ENCODE measurements at places on chromosomes 1 and 21. TPM values are rescaled to one million over a fixed set of nuclear protein-coding genes. Genes with fewer than 3 reads are reported as not detected.

- peaks cover 95% of the 10 kb centered on the region for H3K36me3 ChIP-seq
- H3K4me1 ChIP-seq: no peaks in the 10 kb centered on the region
- H3K27me3 ChIP-seq: no peaks in the 10 kb centered on the region
- no peak overlapping the region for H3K27ac ChIP-seq
Measured at GRCh38 chr1:175013445-175013844, 9.8 kb downstream of the MRPS14 start.

DNA sequence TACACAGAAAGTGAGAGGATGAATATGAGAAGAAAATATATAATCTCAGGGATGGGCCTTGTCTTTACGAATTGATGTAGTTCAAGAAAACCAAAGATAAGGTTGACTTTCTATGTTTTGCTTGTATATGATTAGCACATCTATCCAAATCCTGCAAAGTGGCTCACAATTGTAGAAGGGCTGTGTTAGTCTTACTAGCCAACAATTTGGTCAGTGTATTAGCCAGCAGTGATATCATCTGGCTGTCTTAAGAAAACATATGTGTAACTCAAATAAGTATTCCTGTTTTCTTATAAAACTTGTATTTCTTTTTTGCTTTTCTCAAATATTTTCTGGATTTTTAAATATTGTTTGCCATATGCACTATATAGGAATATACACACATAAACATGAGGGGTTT, 5.5 kb downstream of the SDCCAG8 start:
- no peak overlapping the region for H3K27ac ChIP-seq
- peaks cover 9% of the 10 kb centered on the region for H3K4me1 ChIP-seq
- no peaks in the 10 kb centered on the region for H3K27me3 ChIP-seq
- DNase-seq: no peak
- H3K36me3 ChIP-seq: no peaks in the 10 kb centered on the region

- H3K4me3 ChIP-seq: no peak overlapping the region
- H3K27ac ChIP-seq: no peak overlapping the region
Measured at GRCh38 chr21:41799763-41800162, 32.9 kb upstream of the RIPK4 start.

- H3K27me3 ChIP-seq: peaks cover 8% of the 10 kb centered on the region
- no peaks in the 10 kb centered on the region for H3K4me1 ChIP-seq
- H3K4me3 ChIP-seq: no peak overlapping the region
- no peak overlapping the region for H3K27ac ChIP-seq
Measured at GRCh38 chr1:244100704-244101453, 49.8 kb downstream of the ZBTB18 start.

DNA sequence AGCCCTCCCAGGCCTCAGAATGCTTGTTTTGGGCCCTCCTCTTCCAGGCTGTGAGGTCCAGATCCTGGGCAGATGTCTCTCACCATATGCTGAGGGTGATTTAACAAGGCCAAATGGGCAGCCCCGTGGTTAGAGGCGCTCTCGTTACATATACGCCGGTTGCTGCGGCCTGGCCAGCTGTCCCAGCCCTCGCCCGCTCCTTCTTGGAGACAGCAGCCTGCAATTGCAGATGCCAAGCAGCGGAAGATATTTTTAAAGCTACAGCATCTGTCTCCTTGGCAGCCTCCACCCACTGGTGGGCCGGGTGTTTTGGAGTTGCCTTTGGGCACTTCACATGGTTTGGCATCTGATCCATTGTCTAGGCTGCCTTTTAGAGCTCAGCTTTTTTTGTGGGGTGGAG, 178.8 kb upstream of the NFIA start:
- H3K27ac ChIP-seq: no peak overlapping the region
- H3K4me3 ChIP-seq: no peak overlapping the region

Gene PADI1
- total RNA-seq: not detected

Gene APOBEC4
- total RNA-seq: not detected

Gene LMOD1
- total RNA-seq: not detected

Gene GJA4
- total RNA-seq: not detected
